ENCODE measurements at places on chromosomes 7 and 10. TPM values are rescaled to one million over a fixed set of nuclear protein-coding genes. Genes with fewer than 3 reads are reported as not detected.

DNA sequence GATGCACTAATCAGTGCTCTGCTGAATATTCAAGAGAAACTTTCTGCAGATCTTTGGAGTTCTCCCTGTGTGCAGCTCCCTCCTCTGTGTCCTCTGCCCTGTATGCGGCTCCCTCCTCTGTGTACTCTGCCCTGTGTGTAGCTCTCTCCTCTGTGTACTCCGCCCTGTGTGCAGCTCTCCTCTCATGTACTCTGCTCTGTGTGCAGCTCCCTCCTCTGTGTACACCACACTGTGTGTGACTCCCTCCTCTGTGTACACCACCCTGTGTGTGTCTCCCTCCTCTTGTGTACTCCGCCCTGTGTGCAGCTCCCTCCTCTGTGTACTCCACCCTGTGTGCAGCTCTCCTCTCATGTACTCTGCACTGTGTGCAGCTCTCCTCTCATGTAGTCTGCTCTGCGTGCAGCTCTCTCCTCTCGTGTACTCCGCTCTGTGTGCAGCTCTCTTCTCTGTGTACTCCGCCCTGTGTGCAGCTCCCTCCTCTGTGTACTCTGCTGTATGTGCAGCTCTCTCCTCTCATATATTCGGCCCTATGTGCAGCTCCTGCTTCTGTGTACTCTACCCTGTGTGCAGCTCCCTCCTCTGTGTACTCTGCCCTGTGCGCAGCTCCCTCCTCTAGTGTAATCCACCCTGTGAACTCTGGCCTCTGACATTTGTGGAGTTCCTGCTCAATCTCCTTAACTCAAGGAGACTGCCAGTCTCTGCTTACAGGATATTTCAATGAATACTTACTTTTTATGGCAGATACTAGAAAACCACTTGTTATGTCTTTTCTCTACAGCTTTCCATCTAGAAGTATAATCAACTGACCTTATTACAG lies 280.4 kb downstream of the GLRX3 start:
- no peak for DNase-seq

DNA sequence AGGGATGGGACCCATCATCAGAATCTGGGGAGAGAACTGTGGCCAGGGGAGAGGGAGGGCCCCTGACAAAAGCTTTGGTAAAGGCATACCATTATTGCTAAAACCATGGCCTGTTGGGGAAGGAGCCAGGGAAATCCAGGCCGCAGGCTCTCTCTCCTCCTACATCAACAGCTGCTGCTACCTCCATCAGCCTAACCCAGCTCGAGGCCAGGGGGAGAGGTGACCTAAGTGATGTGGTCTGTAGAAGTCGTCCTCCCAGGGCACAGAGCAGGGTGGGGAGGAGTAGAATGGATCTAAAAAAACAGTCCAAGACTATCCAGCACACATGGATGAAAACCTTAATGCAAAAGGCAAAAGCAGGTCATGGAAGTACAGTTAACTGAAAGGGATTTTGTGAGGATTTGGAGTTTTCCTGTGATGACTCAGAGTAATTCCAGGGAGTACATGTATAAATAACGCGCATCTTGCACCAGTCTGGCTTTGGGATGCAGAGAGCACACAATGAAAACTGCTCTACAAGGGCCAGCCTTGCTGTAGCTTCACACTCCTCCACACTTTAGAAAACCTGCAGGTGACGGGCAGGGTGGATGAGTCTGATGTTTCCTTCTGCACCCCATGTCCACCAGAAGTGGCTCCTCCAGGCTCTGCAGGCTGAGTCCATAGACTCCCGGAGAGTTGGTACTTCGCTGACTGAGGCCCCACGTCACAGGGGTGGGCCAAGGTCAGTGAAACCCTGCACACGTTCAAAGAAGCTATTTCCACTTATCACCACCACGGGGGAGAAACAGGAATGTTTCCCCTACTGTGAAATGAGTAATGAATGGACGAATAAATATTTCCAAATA lies 38.5 kb upstream of the MSMB start:
- DNase-seq, result no peak

DNA sequence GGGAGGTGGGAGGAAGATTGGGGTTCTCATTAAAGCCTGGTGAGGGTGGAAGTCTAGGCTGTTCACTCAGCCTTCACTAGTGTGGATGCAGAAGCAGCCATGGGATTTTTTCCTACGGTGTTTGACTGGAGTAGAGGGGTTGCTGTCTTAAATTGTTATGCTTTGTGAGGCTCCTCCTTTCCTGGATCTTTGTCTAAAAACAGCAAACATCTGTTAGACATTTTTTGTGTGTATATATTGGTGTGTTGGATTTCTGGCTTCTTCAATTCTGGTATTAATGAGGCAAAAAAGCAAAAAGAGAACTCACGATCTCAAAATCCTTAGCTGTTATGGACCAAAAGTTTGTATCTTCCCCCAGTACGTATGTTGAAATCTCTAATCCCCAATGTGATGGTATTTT lies 28.2 kb downstream of the MEOX2 start:
- no peak for DNase-seq

- DNase-seq, result no peak
Observed at GRCh38 chr7:147023440-147023839, 906.8 kb downstream of the CNTNAP2 start.

DNA sequence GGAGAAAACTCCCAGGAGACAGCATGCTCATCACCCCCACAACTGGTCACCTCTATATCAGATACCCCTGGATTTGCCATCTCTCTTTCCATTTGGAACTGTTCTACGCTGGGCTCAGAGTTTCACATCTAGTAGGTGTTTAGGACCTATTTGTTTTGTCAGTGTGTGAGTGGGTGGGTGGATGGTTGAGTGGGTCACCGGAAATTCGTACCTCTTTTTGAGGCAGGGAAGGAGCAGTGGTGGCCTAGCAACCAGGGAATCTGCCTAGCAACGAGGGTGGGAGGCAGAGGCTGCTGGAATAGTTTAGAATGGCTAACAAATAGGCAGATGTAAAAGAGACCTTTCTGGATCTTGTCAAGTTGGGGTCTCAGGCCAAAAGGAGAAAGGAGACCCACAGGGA lies 23.2 kb upstream of the SLF2 start:
- no peak for DNase-seq

DNA sequence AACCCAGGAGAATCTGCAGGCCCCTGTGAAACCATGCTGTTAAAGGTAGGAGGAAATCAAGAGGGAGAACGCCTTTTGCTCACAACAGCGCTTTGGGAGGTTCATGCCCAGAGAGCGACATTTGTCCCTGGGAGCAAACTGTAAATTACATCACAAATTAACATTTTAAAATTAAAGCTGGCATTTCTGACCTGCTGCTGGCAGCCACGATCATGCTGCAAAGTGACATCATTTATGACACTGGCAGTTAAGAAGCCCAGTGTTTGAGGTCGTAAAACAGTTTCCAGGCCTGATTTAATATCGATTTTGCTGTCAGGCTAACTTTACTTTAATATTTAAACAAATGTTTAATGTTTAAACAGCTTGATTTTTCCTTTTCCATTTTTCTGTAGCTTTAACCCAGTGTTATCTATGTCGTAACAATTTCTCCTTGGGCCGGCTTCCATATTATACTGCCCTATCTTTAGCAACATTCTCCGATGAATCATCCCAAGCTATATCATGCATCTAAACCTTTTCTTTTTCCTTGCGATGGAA lies 86.5 kb upstream of the NPVF start:
- DNase-seq, result no peak

The ASB15 gene
- polyA plus RNA-seq, result 2.1 TPM

DNA sequence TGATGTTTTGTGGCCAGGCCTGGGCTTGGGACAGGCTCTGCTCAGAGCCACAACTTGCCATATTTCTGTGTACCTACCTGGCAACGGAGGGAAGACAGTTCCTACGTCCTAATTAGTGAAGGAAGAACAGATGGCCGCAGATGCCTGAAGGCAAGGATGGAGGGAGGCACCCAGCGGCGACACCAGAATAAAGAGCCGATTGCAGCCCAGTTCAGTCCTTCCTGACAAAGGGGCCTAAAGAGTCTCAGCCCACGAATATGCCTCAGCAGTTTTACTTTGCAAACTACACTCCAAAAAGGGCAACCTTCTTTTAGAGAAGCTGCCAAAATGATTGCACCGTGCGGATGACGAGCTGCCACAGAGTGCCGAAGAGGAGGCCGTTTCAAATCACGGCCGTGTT lies 585.8 kb downstream of the GLRX3 start:
- no peak for DNase-seq

- DNase-seq, result no peak
Observed at GRCh38 chr10:24706479-24707118, 17.1 kb downstream of the ARHGAP21 start.

The PRPS1L1 gene
- polyA plus RNA-seq, result not detected

The AUTS2 gene
- polyA plus RNA-seq, result 86.6 TPM

- DNase-seq, result no peak
Observed at GRCh38 chr10:46250898-46251856, 35.6 kb upstream of the ANTXRL start.

DNA sequence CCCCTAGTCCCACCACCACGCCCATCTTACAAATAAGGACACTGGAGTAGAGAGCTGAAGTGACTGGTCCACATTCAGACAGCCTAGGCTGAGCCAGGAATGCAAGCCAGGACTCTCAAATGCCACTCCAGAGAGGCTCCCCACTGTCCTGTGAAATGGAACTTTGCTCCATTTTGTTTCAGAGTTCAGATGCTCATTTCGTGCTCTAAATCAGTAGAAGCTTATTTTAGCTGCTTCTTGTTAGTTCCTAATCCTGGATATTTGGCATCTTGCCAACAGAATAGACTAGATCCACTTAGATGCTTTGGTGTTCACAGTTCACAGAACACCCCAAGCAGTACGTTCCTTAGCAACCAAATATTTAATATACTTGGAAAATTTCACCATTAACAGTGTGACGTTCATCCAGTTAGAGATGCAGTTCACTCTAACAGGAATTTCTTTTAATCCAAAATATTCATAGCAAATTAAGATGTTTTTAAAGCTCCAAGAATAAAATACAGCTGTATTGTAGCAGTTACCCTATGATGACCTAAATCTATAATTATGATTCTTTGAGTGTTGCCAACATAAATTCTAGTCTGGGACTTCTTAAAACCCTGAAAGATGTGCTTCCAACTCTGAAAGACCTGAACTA lies 7.3 kb downstream of the MMP21 start:
- DNase-seq, result peak; percentile 58

All from renal pelvis (tissue), 12 donors.